ENCODE measurements at places on chromosomes 11 and 22.

DNA sequence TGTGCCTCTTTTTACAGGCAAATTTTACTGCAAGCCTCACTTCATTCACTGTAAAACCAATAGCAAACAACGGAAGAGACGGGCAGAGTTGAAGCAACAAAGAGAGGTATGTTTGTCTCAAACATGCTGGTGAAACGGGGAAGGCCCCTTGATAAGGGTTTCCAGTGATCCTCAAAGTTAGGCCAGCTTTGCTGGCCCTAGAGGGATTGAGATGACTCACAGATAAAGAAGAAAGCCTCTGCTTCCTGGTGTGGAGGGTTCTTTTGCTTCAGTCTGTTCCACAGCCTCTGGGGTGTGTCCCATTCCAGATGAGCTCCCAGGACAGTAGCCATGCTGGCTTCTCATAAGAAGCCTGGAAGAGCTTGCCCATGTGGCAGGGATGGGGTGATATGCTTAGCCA lies 118.9 kb upstream of the PARVA start:
- DNase-seq, result no peak

DNA sequence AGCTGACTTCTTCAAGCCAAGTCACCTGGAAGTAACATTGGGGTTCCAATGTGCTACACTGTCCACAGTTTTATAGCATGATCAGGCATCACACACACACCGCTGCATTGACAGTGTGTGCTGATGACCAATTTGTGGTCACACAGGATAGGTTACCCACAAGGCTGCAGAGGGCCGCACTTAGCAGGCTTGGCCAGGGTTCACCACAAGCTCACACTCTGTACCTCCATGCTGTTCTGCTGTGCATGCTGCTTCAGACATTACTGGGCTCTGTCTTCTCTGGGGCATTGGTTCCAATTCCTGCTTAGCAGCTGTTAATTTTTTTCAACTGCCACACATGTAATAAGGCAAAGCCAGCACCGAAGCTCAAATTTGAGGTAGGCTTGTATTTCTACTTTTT lies 11.0 kb upstream of the NRIP3 start:
- no peak for DNase-seq

- no peak for DNase-seq
Measured at GRCh38 chr11:66391322-66391721, 19.8 kb upstream of the SLC29A2 start.

GRCh38 chr11:113481672-113482071 lies 6.5 kb upstream of the DRD2 start:
- no peak for DNase-seq

GRCh38 chr11:64768300-64768694 lies 8.5 kb upstream of the PYGM start:
- no peak for DNase-seq

GRCh38 chr11:73141309-73142127 lies 600 bp downstream of the FCHSD2 start:
- peak; percentile 74 for DNase-seq

GRCh38 chr11:117198613-117199012 lies 557 bp upstream of the TAGLN start:
- no peak for DNase-seq

DNA sequence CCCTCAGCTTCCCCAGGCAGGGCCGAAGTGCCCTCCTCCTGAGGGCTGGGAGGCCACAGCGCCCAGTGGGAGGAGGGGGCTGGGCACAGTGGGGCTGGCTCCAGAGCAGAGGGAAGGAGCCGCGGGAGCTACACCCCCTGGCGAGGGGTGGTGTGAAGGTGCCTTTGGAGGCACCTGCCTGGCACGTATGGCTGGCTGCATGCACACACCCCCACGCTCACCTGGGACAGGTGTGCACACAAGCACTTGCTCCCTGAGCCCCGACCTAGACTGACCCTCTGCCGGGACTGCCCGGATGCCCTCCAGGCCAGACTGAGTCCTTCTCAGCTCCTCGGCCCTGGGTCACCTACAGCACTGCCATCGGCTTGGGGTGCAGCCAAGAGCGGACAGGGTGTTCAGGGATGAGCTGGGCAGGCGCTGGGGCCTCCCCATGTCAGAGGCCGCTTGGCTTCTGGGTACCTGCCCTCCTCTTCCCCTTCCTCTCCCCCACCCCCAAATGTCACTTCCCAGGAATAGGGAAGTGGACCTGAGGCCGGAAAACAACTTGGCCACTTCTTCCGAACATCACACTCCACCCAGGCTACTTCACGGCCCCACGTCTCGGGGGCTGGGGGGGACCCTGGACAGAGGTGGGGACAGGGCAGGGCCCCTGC lies 7.4 kb upstream of the PIM3 start:
- no peak for DNase-seq

GRCh38 chr11:76436020-76436419 lies 8.8 kb upstream of the EMSY start:
- DNase-seq, result no peak

- DNase-seq, result no peak
Measured at GRCh38 chr11:2393941-2394817, 6.4 kb upstream of the TSSC4 start.

DNA sequence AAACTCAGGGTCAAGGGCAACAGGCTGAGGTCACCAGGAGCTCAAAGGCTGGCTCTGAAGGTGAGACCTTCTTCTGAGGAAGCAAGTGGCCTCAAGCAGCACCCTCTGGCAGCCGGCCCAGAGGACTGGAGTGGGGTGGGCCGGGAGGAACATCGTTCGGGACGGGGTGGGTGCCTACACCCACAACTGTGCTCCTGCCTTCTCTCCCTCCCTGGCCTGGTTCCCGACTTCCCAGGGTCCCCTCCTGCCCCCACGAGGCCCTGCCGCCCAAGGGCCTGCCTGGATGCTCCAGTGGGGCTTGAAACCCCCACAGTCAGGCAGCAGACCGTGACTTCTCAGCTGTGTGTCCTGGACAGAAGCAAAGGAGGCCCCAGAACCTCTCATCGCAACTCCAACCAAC lies 195.7 kb downstream of the IGLL1 start:
- no peak for DNase-seq

DNA sequence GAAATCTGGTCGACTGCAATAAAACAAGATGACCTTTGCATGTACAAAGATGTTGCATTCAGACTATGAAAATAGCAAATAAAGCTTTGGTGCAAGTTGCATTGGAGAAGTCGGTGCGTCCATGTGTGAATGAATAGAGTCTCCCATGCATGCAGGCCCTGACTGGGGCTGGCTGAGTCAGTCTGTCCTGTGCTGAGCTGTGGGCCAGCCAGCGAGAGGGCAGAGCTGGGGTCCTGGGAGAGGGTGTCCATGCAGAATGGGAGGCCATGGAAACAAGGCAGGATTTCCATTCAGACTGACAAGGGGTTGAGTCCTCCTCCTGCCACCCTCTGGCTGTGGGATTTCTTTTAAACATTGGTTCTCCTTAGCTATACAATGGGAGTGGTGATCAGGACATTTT lies 2.3 kb upstream of the CRYBB3 start:
- no peak for DNase-seq

DNA sequence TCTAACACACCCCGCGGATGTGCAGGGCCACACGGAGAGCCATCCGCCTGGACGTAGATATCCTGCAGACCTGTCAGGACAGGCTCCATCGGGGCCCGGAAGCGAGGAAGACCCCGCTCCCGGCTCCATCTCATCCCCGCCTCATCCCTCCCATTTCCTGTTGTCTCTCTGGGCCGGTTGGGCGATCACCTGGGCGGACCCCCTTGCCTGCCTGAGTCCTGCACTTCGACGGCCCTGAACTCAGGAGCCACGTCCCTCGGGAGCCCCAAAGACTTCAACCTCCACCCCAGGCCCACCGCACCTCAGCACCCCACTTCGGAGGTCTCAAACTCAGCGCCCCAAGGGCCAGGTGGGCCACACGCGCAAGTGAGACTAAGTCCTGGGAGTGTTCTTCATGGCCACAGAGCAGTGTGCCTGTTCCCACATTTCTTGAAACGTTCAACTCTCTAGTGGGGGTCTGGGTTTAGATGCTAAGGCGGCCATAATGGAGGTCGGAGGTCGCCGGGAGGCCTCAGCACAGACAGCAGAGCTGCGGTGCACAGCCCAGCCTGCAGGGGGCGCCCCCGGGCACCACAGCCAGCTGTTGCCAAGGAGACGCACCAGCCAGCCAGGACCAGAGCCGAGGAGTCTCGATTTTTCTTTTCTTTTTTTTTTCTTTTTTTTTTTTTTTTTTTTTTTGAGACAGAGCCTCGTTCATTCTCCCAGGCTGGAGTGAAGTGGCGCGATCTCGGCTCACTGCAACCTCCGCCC lies 26.0 kb upstream of the FADD start:
- DNase-seq, result peak; percentile 46

DNA sequence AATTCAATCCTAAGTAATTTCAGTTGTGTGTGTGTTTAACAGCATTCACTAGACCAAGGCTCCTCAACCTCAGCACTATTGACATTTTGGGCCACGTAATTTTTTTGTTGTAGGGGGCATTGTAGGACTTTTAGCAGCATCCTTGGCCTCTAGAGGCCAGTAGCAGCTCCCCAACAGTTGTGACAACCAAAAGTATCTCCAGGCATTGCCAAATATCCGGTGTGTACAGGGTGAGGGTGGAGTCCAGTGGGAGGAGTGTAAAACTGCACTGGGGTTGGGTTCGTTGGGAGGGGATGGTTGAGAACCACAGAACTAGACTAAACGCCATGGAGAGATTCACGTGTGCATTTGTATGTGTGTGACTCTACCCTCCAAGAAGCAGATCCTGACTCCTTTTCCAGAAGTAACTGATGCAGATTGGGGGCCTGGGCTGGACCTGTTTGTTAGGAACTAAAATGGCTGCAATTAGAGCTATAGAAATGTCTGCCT lies 5.9 kb upstream of the PHF21A start:
- DNase-seq, result peak; percentile 54

- no peak for DNase-seq
Measured at GRCh38 chr11:46378811-46379481, 2.5 kb upstream of the MDK start.

DNA sequence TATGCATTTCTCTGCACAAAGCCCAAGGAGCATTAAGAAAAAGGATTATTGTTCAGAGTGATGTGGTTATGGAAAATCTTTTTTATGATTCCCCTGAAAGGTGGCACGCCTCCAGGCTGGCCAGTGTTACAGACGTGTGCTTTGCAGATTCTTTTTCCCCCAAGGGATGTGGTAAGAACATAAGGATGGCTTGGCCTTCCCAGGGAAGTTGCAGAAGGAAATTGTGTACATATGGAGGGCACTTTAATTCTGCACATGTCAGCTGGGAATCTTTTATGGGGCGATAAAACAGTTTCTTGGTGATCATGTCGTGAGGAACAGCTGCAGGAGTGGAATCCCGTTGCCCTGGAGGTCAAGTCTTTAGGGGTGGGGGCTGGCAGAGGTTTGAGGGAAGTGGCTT lies 9.7 kb downstream of the SMARCB1 start:
- no peak for DNase-seq

GRCh38 chr11:131656179-131656838 lies 285.9 kb downstream of the NTM start:
- no peak for DNase-seq

- no peak for DNase-seq
Measured at GRCh38 chr11:70262951-70263350, 7.5 kb upstream of the PPFIA1 start.

- DNase-seq, result no peak
Measured at GRCh38 chr11:5159806-5160205, 5.2 kb upstream of the OR52A1 start.
